Astrocyte (in vitro differentiated cells and primary cell): ENCODE measurements at places on chromosomes 4 and X. TPM values are rescaled to one million over a fixed set of nuclear protein-coding genes. Genes with fewer than 3 reads are reported as not detected.

Gene ZNF182
- 4.4 and 4.5 TPM in 2 replicates for total RNA-seq

GRCh38 chr4:6009452-6009851 is 8.8 kb downstream of the C4orf50 start:
- no peaks in the 10 kb centered on the region for H3K36me3 ChIP-seq
- no peak for DNase-seq
- H3K4me1 ChIP-seq, result no peaks in the 10 kb centered on the region
- H3K27ac ChIP-seq, result no peak overlapping the region
- peaks cover 18% of the 10 kb centered on the region for H3K27me3 ChIP-seq

GRCh38 chr4:31125061-31125460 is 404.9 kb downstream of the PCDH7 start:
- H3K4me3 ChIP-seq, result no peak overlapping the region
- H3K36me3 ChIP-seq, result no peaks in the 10 kb centered on the region
- H3K4me1 ChIP-seq, result no peaks in the 10 kb centered on the region
- DNase-seq, result no peak
- H3K27me3 ChIP-seq, result no peaks in the 10 kb centered on the region

DNA sequence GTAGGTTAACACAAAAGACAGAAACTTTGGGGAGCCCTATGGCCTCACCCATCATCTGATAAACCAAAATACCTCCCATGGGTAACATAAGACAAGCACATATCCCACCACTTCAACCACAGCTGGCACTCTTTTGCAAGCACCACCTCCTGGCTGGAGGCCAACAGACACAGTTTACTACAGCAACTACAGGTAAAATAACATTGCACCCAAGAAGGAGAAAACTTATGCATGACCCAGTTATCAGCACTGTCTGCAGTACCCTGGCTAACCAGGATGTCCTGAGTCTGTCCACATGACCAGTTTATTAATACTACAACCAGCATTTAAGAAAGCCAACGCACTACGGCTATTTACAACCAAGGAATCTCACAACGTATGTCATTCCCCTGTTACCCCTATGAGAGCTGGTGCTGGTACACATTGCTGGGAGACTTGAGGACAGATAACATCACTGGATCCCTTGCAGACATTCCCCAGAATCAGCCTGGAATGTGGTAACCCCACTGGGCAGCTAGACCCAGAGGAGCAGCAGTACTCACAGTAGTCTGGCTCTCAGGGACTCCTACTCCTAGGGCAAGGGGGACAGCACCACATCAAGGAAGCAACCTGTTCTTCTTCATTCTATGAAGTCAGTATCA is 32.0 kb downstream of the ELF2 start:
- no peaks in the 10 kb centered on the region for H3K27me3 ChIP-seq
- no peak overlapping the region for H3K4me3 ChIP-seq
- no peaks in the 10 kb centered on the region for H3K36me3 ChIP-seq
- no peak for DNase-seq
- H3K27ac ChIP-seq, result no peak overlapping the region
- H3K4me1 ChIP-seq, result peaks cover 5% of the 10 kb centered on the region

DNA sequence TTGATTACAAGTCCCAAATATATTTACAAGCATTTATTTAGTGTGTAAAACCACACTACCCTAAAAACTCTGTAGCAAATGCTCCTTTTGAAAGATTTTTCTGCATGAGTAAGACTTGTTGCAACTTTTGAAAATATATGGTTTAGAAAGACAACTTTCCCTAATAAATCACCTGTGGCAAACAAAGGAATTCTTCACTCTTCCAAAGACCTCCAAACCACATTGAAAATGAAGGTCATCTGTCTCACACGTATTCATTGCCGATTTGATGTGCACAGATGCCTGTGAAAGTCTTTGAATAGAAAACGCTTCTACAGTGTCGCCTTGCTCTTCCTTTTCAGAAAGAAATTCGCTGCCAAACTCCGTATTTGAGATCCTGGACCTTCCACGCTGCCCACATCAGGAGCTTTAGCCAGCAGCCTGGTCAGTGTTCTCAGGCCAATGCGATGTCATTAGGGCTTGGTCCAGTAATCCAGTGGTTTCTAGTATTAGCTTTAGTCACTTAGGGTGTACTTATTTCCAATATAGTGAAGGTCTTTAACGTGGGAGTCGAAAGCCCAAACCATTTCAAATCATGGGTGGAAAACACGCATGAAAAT is 22.2 kb downstream of the SPINK2 start:
- no peaks in the 10 kb centered on the region for H3K27me3 ChIP-seq
- DNase-seq, result peak; percentile 42
- peak overlapping the region; percentile 82 for H3K4me3 ChIP-seq
- peaks cover 9% of the 10 kb centered on the region for H3K4me1 ChIP-seq

- H3K27me3 ChIP-seq, result peaks cover 3% of the 10 kb centered on the region
- H3K4me3 ChIP-seq, result peak within 1 kb of the TSS; percentile 78
- peaks cover 4% of the 10 kb centered on the region for H3K4me1 ChIP-seq
- DNase-seq, result no peak
These were observed at the start of gene CXCL3 for GRCh38 chr4:74038425-74039314. CXCL3 (minus strand) TSS chr4:74038689; CDS start chr4:74038611, 78 bp downstream.

DNA sequence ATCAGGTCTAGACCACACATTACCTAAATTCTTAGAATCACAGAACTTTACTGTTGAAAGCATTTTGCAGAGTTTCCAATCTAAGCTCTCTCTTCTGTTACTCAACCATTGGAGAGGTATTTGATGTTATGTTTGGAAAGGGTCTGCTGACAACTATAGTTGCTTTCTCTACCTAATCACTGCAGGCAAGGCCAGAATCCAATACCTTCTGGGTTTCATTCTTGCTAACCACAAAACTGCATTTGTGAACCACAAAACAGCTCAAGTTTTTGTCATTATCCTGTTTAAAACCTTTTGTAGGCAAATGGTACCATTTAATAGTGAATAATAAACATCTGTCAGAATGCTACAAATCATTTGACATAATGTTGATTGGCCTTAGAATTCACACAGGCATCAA is 380.1 kb downstream of the GASK1B start:
- DNase-seq, result peak; percentile 78
- no peaks in the 10 kb centered on the region for H3K27me3 ChIP-seq
- H3K4me1 ChIP-seq, result no peaks in the 10 kb centered on the region
- no peak overlapping the region for H3K4me3 ChIP-seq
- H3K27ac ChIP-seq, result no peak overlapping the region
- H3K36me3 ChIP-seq, result no peaks in the 10 kb centered on the region

GRCh38 chrX:1661048-1661921 is 46.4 kb downstream of the ASMT start:
- H3K27me3 ChIP-seq, result no peaks in the 10 kb centered on the region
- H3K36me3 ChIP-seq, result no peaks in the 10 kb centered on the region
- no peak for DNase-seq
- H3K4me1 ChIP-seq, result no peaks in the 10 kb centered on the region

Gene GPR119
- total RNA-seq, result not detected in 2 replicates

DNA sequence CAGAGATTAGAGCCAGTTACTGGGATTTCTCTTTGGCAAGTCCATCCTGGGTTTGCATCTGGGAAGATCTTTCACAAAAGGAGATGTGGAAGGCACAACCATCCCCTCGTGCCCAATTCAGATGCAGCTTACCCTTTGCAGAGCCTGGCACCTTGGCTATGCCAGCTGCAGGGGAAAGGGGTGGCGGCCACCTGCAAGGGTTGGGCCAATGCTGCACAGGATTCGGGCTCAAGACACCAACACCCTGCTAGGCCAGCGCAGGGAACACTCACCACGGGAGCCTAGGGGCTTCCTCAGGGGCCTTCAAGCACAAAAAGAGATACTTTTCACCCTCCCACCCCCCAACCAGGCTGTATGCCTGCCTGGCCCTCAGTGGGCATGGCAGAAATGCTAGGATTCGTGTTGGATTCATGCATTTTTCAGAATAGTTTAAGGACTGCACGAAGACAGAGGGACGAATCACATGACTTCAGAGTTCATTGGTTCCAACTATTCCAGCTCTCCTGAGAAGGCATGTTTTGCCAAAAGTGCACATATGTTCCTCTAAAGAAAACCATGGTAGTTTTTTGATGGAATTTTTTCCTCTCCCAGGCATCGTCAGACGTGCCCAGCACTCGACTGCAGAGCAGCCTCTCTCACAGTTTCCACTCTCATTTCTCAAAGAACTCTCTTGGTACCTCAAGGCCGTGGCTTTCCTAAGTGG is 94.4 kb downstream of the PHKA2 start:
- H3K27me3 ChIP-seq, result no peaks in the 10 kb centered on the region
- DNase-seq, result no peak
- no peak overlapping the region for H3K4me3 ChIP-seq
- no peak overlapping the region for H3K27ac ChIP-seq
- H3K36me3 ChIP-seq, result no peaks in the 10 kb centered on the region

DNA sequence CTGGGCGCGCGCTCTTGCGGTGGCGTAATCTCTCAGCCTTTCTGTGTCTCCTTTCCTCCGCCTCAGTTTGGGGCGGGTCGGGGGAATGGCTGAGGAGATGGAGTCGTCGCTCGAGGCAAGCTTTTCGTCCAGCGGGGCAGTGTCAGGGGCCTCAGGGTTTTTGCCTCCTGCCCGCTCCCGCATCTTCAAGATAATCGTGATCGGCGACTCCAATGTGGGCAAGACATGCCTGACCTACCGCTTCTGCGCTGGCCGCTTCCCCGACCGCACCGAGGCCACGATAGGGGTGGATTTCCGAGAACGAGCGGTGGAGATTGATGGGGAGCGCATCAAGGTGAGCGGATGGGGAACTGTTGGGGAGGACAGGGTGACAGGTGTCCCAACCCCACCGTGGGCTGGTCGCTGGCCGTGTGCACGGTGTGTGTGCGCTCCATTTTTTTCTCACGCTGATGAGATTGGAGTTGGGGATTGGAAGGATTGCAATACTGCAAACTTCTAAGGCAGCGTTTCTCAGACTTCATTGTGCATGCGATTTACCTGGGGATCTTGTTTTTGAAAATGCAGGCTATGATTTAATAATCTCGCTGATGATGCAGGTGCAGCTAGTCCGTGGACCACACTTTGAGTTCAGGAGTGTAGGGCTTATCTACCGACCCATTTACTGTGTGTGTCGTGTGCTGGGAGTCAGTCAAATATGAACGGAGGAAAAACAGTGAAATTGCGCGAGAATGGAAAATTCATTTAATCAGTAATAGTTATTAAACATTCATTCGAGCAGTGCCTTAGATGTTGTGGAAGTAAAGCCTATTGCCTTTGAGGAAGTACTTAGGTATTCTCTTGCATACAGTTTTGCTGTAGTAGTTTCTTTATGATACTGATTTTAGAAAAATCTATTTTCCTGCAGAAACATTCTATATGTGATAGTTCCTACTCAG is at the start of gene RAB33B:
RAB33B (plus strand) TSS at position 11 of the 935 bp plus-strand sequence; CDS start at position 86, 75 bp downstream.
- no peaks in the 10 kb centered on the region for H3K27me3 ChIP-seq
- peaks cover 12% of the 10 kb centered on the region for H3K4me1 ChIP-seq
- H3K27ac ChIP-seq, result peak within 1 kb of the TSS; percentile 89
- peak within 1 kb of the TSS; percentile 89 for H3K4me3 ChIP-seq

- H3K4me3 ChIP-seq, result no peak overlapping the region
- no peaks in the 10 kb centered on the region for H3K36me3 ChIP-seq
- H3K27ac ChIP-seq, result no peak overlapping the region
- H3K27me3 ChIP-seq, result no peaks in the 10 kb centered on the region
These were observed 71.3 kb downstream of the LRBA start for GRCh38 chr4:150943818-150944217.

GRCh38 chr4:183636923-183637322 is 22.1 kb downstream of the RWDD4 start:
- peak; percentile 73 for DNase-seq
- H3K36me3 ChIP-seq, result no peaks in the 10 kb centered on the region
- no peaks in the 10 kb centered on the region for H3K27me3 ChIP-seq
- peak overlapping the region; percentile 59 for H3K27ac ChIP-seq
- H3K4me1 ChIP-seq, result peaks cover 35% of the 10 kb centered on the region

- no peaks in the 10 kb centered on the region for H3K36me3 ChIP-seq
- H3K27ac ChIP-seq, result no peak overlapping the region
These were observed 41.8 kb upstream of the HS3ST1 start for GRCh38 chr4:11470438-11471045.

DNA sequence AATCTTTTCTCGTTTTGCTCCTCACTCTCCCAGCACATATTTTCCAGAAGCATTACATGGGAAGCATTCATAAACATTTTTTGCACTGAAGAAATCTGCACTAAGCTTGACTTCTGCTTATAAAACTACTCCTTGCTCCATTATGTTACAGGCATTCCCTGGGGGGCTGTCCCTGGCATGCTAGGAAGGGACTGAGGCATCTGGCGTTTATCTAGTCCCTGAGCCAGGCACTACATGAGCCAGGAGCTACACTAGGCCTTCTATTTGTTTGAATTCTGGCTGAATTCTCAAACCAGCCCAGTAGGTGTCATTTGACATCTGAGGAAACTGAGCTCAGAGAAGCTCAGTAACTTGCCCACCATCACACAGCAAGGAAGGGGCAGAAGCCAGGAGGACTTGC is 43.3 kb downstream of the NHSL2 start:
- H3K27me3 ChIP-seq, result no peaks in the 10 kb centered on the region
- no peak overlapping the region for H3K4me3 ChIP-seq
- H3K27ac ChIP-seq, result no peak overlapping the region
- H3K4me1 ChIP-seq, result peaks cover 12% of the 10 kb centered on the region
- no peaks in the 10 kb centered on the region for H3K36me3 ChIP-seq

Gene SFRP2
- total RNA-seq, result 92.8 and 146 TPM in 2 replicates

DNA sequence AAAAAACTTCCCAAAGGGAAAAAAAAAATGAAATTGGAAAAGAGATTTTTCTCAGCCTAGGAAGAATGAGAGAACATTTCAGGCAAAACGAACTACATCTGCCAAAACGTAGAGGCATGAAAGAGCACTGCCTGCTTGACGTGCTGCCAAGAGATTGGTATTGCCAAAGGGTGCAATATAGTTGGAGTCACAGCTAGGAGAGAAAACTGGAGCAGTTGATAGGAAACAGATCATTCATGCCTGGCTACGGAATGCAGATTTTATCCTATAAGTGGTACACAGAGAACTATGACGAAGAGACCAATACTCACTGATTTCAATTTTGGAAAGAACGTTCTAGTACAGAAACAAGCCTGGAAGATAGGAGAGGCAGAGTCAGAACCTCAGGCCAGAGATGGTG is 68.4 kb upstream of the IQCM start:
- H3K4me1 ChIP-seq, result peaks cover 11% of the 10 kb centered on the region
- DNase-seq, result no peak
- H3K4me3 ChIP-seq, result no peak overlapping the region
- no peak overlapping the region for H3K27ac ChIP-seq
- no peaks in the 10 kb centered on the region for H3K27me3 ChIP-seq
- H3K36me3 ChIP-seq, result no peaks in the 10 kb centered on the region

DNA sequence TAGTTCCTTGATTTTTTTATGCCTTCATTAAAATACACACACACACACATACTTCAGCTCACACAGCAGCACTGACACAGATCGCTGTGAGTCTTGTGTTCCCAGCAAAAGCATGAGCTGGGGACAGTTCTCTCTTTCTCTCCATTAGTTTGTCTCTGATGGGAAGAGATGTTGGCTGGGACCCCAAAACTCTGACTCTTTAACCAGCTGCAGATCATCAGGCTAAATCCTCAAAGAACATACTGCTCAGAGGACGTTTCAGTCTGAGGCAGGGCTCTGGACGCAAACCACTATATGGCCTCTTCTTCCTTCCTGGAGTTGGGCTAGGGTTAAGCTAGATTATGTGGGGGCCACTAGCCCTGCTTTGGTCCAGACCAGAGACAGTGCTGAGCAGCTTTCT is 109.6 kb downstream of the NHSL2 start:
- DNase-seq, result no peak
- H3K4me3 ChIP-seq, result no peak overlapping the region
